HS-5 (cell line): ENCODE measurements at places on chromosomes 5 and 9.
A peak's percentile ranks its signal among the peaks of the same experiment; 100 is the strongest.

DNA sequence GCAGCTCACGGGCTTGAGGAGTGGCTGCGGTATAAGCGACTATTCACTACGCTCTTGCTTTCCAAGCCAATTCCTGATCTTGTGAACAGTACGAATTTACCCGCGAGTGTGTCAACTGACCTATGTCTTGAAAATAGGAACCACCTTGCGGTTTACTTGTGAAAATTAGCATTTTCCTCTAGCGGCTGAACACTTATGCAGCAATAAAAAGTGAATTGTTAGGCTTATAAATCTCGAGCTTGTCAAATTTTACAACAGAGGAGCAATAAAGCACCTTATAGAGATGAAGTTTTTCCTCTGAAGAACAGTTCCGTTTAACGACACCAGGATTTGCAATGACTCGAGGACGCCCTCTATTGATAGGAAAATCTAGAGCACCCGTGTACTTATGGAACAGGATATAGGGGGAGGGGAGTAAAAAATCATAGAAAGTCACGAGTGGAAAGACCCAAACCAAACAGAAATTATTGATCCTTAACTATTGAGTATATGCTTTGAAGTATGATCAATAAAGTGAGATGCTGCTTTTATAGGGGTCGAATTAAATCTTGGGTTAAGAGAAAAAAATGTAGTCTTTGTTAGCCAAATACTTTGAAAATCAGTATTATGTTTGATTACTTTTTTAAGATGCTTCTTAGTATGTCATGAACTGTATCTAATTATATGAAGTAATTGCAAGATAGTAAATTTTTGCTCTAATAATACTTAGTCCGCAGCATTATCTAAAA lies 1.9 kb upstream of the RGMB start:
- DNase-seq = peak; percentile 93

DNA sequence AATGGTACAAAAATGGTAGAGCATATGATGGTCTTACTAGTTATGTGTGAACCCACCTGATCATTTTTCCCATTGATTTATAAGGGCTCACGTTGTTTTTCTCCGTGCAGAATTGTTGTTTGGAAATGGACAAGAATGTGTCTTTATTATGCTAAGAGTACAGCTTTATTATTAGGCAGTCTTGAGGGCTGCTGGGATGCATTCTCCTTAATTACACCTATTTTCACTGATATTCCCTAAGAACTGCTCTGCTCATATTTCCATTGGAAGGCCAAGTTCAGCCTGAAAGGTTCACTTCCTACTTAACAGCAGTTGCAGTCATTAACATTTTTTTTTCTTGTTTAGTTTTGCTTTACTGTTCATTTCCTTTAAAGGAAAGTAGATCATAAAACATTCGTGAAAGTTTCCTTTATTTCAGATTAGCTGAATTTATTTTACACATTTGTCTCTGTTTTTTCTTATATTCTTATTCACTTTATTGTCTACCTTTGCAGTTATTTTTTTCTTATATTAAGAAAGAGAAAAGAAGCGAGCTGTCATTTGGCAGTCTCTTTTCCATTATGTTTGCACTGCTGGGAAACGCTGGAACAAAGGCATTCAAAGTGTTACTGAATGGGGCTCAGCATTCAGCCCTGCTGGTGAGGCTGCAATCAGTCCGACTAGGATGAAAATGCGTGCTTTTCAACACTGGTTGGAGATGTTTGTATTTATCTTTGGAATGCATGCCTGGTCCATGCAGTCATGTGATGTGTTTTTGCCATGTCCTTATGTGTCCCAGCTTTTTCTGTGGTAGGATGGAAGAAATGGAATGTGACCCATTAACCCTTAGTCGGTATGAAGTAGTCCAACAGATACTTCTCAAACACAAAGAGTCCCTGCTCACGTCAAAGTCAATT lies 602.7 kb upstream of the ZNF608 start:
- DNase-seq = no peak

- DNase-seq = no peak
Observed at GRCh38 chr5:66796305-66797292, 200.4 kb downstream of the MAST4 start.

- DNase-seq = no peak
Observed at GRCh38 chr9:89046832-89047231, 55.6 kb downstream of the S1PR3 start.

- DNase-seq = no peak
Observed at GRCh38 chr5:109524555-109524954, 114.8 kb upstream of the PJA2 start.

DNA sequence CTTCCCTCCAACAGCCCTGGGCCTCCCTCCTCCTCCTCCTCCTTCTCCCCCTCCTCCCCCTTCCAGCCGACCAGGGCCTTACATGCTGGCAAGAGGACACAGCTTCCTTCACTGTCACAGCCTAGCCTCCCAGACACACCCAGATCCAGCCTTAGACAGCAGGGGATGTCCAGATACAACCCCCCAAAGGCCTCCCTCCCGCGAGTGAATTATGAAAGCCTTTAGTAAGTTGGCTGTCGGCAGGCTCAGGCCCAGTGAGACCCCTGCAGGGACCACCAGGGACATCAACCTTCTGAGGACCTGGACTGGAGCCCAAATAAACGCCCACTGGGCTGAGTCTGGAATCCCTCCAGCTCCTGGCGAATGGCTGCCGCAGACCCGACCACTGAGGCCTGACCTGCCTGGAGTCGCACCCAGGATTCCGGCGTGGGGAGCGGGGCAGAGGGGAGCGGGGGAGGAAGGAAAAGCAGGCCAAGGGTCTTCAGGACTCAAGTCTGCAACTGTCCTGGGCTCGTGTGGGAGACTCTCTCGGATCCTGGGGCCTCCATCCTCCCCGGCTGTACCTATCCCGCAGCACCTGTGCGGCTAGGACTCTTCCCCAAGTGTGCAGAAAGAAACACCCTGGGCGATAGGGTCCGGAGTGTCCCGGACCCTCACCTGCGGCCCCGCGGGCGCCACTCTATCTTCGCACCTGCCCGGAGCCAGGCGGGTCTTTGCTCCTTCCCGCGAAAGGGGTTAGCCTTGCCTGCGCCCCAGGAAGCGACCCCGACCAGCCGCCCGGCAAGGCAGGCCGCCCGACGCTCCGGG lies 705 bp downstream of the SEPTIN8 start:
- DNase-seq = no peak

DNA sequence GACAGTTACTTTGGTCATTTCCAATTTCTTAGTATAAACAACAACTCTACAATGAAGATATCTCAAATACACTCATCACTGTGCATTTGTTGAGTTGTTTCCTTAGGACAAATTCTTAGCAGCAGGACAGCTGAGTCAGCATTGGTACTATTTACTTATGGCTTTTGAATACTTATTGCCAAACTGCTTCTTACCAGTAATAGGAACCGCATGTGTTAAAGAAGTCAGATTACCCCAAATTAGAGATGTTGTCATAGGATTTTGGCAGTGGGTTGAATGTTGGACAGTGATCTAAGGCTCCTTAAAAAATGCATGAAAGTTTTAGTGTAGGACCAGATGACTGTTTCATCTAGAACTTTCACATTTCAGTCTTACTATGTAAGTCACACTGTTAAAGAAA lies 280.1 kb upstream of the DMRT1 start:
- DNase-seq = peak; percentile 41

DNA sequence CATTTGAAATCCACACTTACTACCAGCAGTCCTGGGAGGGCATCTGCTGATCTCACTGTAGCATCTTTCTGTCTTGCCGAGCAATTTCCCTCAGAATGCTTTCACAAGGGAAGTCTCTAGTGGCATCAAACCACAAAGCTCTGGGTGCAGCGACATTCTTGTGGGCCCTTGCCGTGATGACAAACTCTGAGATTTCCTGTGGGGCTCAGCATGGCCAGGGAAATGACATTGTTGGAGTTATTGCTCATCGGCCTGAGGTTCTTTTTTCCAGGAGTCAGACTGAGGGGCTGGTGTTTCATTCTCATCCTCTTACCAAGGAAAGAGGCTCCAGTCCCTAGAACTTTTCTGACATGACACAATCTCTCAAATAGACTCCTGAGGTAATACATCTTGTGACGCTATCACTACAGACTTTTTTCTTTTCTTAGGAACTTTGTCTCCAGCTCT lies 51.4 kb downstream of the PFDN1 start:
- DNase-seq = peak; percentile 98

GRCh38 chr5:57776035-57776434 lies 293.4 kb upstream of the ACTBL2 start:
- DNase-seq = no peak

DNA sequence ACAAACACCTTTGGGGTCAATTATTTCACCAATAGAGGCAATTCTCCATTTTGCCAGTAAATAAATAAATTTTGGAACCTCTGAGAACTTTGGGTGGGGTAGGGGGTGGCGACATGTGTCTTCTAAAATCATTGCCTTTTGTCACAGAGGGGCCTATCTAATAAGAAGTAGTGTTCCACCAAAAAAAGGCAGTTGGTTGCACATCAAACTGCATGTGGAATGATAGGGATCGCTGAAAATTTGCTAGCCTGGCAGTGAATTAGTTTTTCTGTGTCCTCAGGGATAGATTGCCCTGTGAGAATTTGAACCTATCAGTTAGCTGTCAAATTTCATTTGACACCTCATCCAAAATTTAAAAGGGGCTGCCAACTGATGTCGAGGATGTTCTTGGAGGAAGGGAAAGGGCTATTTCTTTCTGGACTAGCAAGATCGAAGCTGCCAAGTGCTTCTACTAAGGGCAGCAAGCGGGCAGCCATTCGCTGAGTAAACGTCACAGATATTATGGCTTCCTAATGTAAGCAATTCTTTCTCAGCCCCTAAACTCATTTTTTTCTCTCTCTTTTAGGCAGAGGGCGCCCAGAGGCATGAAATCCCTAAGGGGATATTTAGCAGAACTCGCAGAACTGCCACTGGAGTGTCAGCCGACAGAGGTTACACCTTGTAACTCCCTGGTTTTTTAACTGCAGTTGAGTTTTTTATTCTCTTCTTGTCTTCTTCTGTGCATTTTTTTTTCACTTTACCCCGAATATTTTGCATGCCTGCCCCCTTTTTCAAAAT lies 2208.1 kb upstream of the WWC1 start:
- DNase-seq = no peak

- no peak for DNase-seq
Observed at GRCh38 chr5:67238191-67238590, 41.6 kb upstream of the CD180 start.

DNA sequence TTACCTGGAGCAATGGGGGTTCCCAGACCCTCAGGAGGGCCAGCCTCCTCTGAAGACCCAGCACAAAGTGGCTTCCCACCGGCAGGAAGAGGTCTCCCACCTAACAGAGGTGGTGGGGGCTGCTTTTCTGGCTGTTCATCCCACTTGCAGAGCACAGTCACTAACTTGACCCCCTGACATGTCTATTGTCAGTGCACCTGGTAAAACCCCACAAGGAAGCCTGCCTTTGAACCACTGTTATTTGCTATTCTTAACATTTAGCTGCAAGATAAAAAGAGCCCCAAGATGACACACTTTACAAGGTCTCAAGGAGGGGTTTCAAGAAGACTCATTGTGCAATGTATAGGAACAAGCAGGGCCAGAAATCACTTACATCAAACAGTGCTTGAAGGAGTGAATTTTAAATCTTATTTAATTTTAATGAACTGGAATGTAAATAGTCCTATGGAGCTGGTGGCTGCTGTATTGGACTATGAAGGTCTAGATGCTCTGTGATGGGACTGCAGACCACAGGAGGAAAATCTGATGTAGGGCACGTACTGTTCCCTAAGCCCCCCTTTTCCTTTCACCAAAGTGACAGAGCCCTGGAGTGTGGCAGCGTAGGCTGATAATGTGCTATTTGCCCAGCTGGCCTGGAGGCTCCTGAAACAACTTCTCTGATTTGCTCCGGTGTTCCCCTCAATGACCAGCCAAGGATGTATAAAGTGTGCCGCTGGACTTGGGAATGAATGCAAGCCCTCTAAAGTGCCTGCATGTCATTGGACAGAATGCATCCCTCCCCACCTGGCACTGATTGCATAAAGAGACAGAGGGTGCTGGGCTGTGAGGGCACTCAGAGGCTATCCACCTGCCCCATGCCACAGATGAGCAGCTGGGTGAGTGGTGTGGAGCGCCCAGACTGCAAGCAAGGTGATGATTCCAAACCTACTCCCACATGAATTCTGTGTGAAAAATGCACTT lies 80.2 kb downstream of the PTPN3 start:
- DNase-seq = no peak

DNA sequence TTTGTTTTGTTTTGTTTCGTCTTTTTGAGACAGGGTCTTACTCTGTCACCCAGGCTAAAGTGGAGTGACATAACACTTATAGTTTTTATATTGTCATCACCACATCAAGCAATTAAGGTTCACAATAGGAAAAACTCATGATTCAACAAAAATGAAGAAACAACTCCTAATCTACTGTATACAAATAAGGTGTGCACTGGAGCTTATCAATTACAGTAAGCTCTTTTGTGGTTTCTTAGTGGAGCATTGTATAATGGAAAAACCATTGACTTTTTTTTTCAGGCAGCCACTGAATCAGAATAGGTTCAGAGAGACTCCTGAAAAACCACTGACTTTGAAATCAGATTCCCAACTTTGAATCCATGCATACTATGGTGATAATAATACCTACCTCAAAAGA lies 10.8 kb upstream of the PLIN2 start:
- DNase-seq = no peak

- no peak for DNase-seq
Observed at GRCh38 chr5:58794875-58795274, 212.0 kb downstream of the RAB3C start.

DNA sequence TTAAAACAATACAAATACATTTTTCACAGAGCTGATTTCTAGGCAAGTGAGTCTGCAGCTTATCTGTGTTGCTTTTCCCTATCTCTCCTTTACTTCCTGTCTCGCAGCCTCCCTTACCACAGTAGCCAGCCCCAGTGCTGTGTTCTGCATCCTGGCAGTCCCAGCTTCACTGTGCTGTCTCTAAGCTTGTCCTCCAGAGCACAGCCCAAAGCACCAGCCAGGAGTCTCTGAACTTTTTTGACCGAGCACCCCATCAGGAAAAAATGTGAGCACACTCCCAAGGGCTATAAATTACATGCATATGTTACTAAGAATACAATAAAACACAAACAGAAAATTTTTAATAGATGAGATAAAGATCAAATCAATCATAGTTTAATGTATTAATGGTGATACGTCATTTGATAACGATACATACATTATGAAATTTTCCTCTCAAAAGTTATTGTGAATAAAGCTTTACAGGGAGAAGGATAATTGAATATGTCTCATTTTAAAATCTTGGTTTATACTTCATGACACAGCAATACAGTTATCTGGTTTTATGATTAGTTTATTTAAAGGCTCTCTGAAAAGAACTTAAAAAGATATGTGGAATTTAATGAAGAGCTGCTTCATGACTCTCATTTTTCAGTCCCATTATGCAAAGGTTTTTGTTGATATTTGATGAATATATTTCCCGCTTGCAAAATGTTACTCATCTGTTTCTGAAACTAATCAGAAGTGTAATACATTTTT lies 7.3 kb upstream of the RHOBTB3 start:
- no peak for DNase-seq

- no peak for DNase-seq
Observed at GRCh38 chr5:99879791-99880511, 655.2 kb upstream of the FAM174A start.

DNA sequence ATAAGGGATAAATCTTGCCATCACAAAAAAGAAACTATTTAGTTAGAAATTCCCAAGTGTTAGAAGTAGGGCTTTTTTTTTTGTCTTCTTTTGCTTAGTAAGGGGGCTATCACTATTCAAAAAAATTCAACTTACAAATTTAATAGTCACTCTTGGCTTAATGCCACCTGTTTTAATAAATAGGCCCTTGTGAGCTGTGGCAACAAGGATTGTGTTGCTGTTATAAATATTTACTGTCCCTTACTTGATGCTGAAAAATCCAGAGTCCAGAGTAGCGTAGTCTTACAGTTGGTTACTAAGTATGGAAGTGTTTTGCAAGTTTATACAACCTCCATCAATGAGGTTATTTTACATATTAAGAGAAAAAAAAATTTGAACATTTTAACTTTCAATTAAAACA lies 21.4 kb upstream of the CEP78 start:
- DNase-seq = no peak
